Stimulated activated naive B cell treated with anti-CD40 and anti-IgM and Interleukin-4, amounts not matched to agents 10 μg/mL and 1 μg/mL and 100 μg/mL, for 72 hours (primary cell): ENCODE measurements at places on chromosomes 1 and 21.

DNA sequence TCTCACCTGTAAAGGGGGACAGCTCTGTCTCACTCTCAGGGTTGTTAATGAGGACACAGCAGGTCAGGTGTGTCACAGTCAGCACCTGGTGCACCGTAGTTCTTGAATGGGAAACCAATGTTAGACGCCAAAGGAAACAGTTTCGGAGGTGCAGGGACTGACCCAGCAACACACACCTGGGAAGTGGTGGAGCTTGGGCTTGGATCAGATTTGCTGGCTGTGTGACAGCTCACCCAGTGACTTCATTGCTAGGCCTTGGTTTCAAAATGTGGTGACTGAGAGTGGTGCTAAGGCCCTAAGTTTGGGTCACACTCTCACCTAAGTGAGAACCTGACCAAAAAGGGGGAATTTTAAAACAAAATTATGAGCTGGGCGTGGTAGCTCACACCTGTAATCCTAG, 34.9 kb downstream of the ALPL start:
- H3K4me3 ChIP-seq: no peak overlapping the region
- no peaks in the 10 kb centered on the region for H3K36me3 ChIP-seq
- no peaks in the 10 kb centered on the region for H3K4me1 ChIP-seq
- no peak for DNase-seq
- H3K27ac ChIP-seq: no peak overlapping the region

- peaks cover 26% of the 10 kb centered on the region for H3K4me1 ChIP-seq
- no peaks in the 10 kb centered on the region for H3K27me3 ChIP-seq
- peak within 1 kb of the TSS; percentile 98 for H3K4me3 ChIP-seq
- peak; percentile 84 for DNase-seq
- peak within 1 kb of the TSS; percentile 98 for H3K27ac ChIP-seq
Measured at GRCh38 chr1:77759071-77760028, at the start of gene USP33. USP33 (minus strand) TSS chr1:77759852; CDS start chr1:77741697, 18,155 bp downstream.

DNA sequence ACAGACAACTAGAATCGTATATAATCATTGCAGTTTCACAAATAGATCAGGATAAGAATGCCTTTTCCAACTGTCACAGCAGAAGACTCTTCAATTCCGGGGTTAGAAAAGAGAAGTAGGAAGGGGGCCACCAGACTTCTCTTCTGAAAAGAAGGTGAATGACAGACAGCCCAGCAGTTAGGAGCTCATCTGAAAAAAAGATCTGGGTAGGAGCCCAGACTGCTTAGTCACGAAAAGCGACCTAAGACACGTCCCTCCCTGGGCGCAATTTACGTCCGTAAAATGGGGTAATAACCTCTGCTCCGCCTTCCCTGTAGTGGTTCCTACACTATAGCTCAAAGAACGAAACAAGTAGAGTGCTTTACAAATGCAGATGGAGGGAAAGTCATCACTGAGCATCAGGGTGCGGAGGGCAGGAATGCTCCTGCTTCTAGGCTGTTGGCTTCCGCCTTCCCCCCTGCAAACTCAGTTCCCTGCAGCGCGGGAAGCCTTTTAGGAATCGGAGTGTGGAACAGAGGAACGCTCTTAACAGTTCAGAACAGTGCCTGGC, 582 bp downstream of the ORC1 start:
- H3K4me3 ChIP-seq: peak overlapping the region; percentile 98
- peak; percentile 45 for DNase-seq
- H3K27ac ChIP-seq: peak overlapping the region; percentile 98
- peaks cover 22% of the 10 kb centered on the region for H3K36me3 ChIP-seq

DNA sequence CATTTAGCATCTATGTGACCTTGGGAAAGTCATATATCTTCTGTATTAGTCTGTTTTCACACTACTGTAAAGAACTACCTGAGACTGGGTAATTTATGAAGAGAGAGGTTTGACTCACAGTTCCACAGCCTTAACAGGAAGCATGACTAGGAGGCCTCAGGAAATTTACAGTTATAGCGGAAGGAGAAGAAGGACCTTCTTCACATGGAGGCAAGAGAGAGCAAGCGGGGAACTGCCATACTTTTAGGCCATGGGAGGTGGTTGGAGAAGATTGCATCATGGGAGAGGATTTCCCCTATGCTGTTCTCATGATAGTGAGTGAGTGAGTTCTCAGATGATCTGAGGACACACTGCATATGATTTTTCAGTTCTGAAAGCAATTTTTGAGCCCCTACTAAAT, 87.9 kb downstream of the CLEC20A start:
- peaks cover 6% of the 10 kb centered on the region for H3K27me3 ChIP-seq
- H3K36me3 ChIP-seq: peaks cover 16% of the 10 kb centered on the region
- DNase-seq: no peak
- H3K4me3 ChIP-seq: no peak overlapping the region
- H3K4me1 ChIP-seq: peaks cover 24% of the 10 kb centered on the region

DNA sequence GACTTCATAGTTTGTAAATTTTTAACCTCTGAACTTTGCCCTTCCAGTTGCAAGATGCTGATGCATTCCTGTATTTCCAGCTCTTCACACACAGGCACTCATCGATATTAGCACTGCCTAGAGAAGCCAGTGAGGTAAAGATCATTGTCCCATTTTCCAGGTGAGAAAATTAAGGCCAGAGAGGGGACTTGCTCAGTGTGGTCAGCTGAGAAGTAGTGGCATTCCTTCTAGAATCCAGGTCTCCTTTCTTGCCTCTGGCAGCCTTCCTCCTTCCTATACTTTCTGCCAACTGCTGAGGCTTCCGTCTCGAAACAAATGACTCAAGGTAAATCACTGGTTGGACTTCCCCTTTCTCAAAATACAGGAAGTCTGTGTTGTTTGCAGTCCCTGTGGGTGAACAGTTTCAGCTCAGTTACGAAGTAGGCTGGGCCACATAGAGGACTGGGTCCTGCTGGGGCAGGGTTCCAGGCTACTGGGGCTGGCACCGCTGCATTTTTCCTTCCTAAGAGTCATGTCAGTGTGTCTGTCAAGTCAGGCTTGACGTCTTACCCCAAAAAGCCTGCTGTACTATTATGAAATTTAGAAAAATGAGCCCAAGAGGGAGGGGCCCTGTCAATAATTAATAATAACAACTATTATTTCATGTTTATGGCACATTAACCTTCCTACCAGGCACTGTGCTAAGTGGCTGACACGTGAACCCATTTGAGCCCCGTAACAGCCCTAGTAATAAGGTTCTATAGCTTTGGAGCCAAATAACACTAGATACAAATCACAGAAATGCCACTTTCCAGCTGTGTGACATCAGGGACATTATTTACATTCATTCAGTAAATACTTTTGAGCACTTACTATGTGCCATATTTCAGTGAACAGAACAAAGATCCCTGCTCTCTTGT, 16.6 kb upstream of the RNF19B start:
- H3K4me3 ChIP-seq: peak overlapping the region; percentile 68
- DNase-seq: peak; percentile 82
- no peaks in the 10 kb centered on the region for H3K36me3 ChIP-seq
- no peaks in the 10 kb centered on the region for H3K27me3 ChIP-seq
- H3K27ac ChIP-seq: peak overlapping the region; percentile 95

DNA sequence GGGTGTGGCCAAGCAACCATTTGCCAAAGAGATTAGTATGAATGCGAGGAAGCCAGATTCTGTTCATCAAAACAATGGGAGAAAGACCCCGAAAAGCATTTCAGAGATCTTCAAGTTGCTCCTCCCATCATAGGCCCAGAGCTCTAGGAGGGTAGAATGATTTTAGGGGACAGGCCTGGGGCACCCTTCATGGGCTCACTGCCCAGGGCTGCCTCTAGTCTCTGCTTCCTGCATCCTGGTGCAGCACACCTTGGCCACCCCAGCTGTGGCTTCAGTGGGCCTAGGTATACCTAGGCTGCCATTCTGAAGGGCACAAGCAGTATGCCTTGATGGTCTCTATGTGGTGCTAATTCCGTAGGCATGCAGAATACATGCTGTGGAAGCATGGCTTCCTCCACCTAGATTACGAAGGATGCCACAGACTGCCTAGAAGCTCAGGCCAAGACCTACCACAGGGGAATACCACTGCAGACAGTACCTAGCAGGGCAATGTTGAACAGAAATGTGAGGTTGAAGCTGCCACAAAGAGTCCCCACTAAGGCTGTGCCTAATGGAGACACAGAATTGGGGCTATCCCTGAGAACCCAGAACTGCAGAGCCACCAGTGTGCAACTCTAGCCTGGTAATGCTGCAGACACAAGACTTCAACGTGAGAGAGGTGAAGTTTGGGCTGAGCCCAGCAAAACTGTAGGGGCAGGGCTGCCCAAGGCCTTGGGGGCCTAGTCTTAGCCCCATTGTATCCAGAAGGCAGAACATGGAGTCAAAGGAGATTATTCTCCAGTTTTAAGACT, 158.8 kb downstream of the CLIC6 start:
- H3K4me3 ChIP-seq: no peak overlapping the region
- DNase-seq: no peak
- H3K4me1 ChIP-seq: peaks cover 28% of the 10 kb centered on the region

GRCh38 chr1:161885003-161885402, 118.9 kb downstream of the ATF6 start:
- no peak overlapping the region for H3K27ac ChIP-seq
- DNase-seq: no peak
- peaks cover 18% of the 10 kb centered on the region for H3K36me3 ChIP-seq
- no peak overlapping the region for H3K4me3 ChIP-seq

- peaks cover 51% of the 10 kb centered on the region for H3K36me3 ChIP-seq
- peaks cover 64% of the 10 kb centered on the region for H3K4me1 ChIP-seq
- DNase-seq: peak; percentile 4
- peak overlapping the region; percentile 32 for H3K27ac ChIP-seq
Measured at GRCh38 chr21:36254106-36254941, 65.7 kb upstream of the MORC3 start.

DNA sequence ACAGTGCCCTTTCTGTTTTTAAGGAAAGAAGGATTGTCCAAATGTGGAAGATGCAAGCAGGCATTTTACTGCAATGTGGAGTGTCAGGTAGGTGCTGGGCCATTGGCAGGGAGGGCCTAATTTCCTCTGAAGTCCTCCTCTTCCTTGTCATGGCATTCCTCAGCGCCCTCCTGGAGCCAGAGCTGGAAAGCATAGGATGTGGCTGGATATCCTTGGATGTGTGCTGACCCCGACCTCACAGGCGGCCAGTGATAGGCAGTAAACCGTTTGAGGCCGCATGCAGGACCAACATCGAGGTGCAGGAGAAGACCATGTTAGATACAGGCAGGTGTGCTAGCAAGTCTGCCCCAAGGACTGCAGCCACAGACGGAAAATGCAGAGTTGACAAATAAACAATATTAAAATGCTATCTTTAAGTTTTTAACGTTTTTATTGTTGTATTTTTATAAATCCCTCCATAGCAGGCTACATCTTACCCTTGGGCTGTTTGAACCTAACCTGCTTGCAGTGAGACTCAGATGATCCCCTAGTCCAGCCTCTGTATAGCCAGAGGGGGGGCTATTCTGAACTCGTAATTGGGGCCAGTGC, 24.3 kb downstream of the SMYD2 start:
- no peak overlapping the region for H3K27ac ChIP-seq
- no peaks in the 10 kb centered on the region for H3K36me3 ChIP-seq
- no peaks in the 10 kb centered on the region for H3K27me3 ChIP-seq
- no peak for DNase-seq

- peaks cover 30% of the 10 kb centered on the region for H3K4me1 ChIP-seq
- no peaks in the 10 kb centered on the region for H3K36me3 ChIP-seq
- DNase-seq: no peak
- peak within 1 kb of the TSS; percentile 85 for H3K4me3 ChIP-seq
- H3K27me3 ChIP-seq: peaks cover 47% of the 10 kb centered on the region
Measured at GRCh38 chr1:242524571-242525359, at the start of gene PLD5. PLD5 (minus strand) TSS chr1:242524697.

GRCh38 chr1:190244406-190244805, 233.3 kb downstream of the BRINP3 start:
- H3K4me1 ChIP-seq: no peaks in the 10 kb centered on the region
- no peak for DNase-seq
- no peaks in the 10 kb centered on the region for H3K36me3 ChIP-seq
- no peak overlapping the region for H3K27ac ChIP-seq

DNA sequence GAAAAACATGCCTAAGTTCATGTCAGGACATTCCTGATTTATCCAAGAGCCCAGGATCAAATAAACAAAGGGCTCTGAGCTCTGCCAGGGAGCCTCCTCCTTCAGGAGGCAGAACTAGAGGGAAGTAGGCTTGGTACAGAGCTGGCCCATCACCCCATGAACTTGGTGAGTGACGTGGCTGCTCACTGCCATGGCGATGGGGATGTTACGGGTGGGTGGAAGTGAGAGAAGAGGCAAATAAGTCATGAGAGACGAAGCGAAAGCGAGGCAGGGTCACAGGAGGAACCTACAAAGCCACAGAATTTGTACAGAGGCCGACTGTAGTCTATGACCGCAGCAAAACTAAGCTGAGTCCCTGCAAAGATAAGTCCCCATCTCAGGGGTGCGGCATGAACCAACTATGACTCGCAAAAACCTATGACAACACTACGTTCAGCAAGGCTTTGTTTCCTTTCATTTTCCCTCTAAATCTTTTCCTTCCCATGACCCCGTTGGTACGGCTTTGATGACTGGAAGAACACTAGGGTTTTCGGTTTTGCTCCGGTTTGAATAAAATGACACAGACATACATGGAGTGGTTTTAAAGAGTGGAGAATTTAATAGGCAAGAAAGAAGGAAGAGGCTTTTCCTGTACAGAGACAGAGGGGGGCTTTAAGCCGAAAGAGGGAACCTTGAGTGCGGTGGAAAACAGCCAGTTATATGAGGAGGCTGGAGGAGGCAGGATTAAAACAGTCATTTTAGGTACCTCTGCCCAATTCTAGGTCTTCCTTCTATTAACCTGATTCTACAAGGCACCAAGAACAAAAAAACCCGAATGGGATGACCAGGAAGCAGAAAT, 74.1 kb downstream of the CD46 start:
- peak; percentile 91 for DNase-seq
- H3K27ac ChIP-seq: peak overlapping the region; percentile 95
- peaks cover 16% of the 10 kb centered on the region for H3K36me3 ChIP-seq
- peaks cover 98% of the 10 kb centered on the region for H3K4me1 ChIP-seq
- no peaks in the 10 kb centered on the region for H3K27me3 ChIP-seq

GRCh38 chr1:247096544-247096943, 7.6 kb downstream of the ZNF669 start:
- H3K27me3 ChIP-seq: no peaks in the 10 kb centered on the region
- no peaks in the 10 kb centered on the region for H3K4me1 ChIP-seq
- peaks cover 58% of the 10 kb centered on the region for H3K36me3 ChIP-seq
- no peak overlapping the region for H3K27ac ChIP-seq
- no peak for DNase-seq
- H3K4me3 ChIP-seq: no peak overlapping the region

GRCh38 chr1:161195171-161195570, 3.7 kb downstream of the ADAMTS4 start:
- peaks cover 40% of the 10 kb centered on the region for H3K4me1 ChIP-seq
- H3K27me3 ChIP-seq: no peaks in the 10 kb centered on the region
- no peaks in the 10 kb centered on the region for H3K36me3 ChIP-seq
- H3K27ac ChIP-seq: peak overlapping the region; percentile 38
- no peak overlapping the region for H3K4me3 ChIP-seq
- DNase-seq: no peak

GRCh38 chr1:18578271-18578670, 52.4 kb upstream of the PAX7 start:
- H3K27me3 ChIP-seq: peaks cover 23% of the 10 kb centered on the region
- H3K27ac ChIP-seq: no peak overlapping the region
- no peak for DNase-seq
- H3K4me1 ChIP-seq: peaks cover 4% of the 10 kb centered on the region
- no peaks in the 10 kb centered on the region for H3K36me3 ChIP-seq
- H3K4me3 ChIP-seq: no peak overlapping the region

GRCh38 chr1:151145304-151146071, 943 bp downstream of the SEMA6C start:
- H3K36me3 ChIP-seq: no peaks in the 10 kb centered on the region
- DNase-seq: no peak
- H3K4me1 ChIP-seq: peaks cover 44% of the 10 kb centered on the region
